ENCODE measurements at places on chromosomes 16 and 17.

GRCh38 chr16:1917665-1918350 is 407 bp downstream of the HS3ST6 start:
- DNase-seq, result no peak

DNA sequence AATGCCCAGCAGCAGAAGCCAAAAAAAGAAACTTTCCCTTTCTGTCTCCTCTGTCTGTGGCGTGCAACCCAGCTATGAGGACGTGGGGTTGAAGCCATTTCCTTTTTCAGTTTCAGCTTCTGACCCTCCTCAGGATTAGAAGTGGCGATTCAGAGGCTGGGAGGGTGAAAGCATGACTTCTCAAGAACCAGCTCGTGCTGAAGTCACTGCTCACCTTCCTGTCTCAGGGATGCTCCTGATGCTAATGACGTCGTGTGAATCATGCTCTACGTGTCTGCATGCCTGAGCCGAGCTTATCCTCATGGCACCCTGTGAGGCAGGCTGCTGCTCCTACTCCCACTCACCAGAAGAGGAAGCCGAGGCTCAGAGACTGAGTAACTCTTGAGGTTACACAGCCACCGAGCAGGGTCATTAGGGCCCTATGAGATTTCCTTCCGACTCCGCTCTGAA is 5.7 kb upstream of the LPO start:
- no peak for DNase-seq

GRCh38 chr16:80985611-80986010 is 21.1 kb downstream of the CMC2 start:
- no peak for DNase-seq

DNA sequence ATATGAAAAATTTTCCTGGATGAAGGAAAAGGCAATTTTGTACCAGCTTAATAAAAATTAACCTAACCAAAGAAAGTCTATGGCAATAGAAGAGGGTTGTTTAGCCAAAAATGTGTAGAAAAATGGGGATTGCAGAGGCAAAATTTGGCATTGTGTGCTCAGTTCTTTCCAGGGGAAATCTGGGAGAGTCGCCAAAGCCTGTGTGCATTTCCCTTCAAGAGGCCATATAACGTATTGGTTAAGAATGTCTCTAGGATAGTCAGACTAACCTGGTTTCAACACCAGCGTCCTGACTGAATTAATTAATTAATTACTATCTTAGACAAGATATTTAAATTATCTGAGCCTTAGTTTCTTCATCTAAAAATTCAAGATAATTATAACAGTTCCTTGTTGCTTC is 44.8 kb upstream of the HLF start:
- no peak for DNase-seq

GRCh38 chr16:30658731-30659506 is 688 bp downstream of the FBRS start:
- DNase-seq, result no peak

- no peak for DNase-seq
Measured at GRCh38 chr17:66953630-66954020, 10.9 kb upstream of the CACNG4 start.

DNA sequence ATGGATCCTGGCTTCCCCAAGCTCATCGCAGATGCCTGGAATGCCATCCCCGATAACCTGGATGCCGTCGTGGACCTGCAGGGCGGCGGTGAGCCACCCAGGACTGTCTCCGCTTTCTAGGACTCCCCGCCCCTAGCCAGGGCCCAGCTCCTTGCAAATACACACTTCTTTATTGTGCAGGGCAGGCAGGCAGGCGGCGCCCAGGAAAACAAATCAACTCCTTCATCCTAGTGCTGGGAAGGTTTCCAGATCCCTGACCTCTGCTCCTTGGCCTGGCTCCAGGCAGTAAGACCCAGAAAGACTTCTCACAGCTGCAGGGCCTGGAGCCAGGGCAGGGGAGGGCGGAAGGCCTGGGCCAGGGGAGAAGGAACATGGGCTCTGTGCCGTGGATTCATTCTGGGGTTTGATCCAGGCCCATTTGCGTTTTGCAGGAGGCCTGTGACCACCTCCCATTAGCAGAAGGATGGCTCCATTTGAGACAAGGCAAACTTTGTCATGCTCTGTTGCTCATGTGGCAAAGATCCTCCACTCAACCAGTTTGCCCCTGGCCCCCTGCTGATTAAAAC is 6.0 kb upstream of the LPCAT2 start:
- DNase-seq, result peak; percentile 78

GRCh38 chr16:64977206-64977920 is 144.5 kb downstream of the CDH11 start:
- DNase-seq, result no peak

- DNase-seq, result no peak
Measured at GRCh38 chr16:31455601-31456314, 3.5 kb upstream of the ARMC5 start.

GRCh38 chr17:42438600-42439567 is 15.8 kb upstream of the CAVIN1 start:
- no peak for DNase-seq

DNA sequence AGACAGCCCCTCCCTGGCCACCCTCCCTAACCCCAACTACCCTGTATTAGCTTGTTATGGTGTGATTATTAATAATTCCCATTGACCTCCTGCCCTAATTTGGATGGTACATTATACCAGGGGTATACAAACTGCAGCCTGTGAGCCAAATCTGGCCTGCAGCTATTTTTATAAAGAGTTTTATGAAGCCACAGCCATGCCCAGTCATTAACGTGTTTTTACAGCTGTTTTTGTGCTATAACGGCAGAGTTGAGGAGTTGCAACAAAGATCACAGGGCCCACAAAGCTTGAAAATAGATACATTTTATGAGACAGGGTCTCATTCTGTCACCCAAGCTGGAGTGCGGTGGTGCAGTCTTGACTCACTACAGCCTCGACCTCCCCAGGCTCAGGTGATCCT is 6.0 kb downstream of the METTL22 start:
- no peak for DNase-seq

DNA sequence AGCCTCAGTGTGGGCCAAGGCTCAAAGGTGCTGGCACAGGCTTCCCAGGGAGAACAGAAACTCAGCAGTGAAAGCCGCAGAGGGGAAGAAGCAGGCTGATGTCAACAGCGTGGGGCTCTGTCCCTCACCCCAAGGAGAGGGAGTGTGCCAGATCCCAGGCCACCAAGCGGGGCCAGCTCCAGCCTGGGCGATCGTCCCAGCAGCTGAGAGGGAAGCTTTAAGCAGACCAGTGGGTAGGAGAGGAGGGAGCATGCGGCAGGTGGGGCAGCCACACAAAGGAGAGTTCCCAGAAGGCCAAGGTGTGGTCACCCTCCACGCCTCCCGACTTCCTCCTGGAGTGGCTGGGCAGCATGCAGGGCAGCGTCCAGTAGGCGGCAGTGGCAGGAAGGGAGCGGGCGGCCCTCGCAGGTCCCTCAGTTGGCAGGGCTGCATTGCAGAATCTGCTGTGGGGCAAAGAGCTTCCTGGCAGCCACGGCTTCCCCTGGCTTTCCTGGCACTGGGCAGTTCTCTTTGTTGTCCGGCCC is 6.0 kb downstream of the SYNGR2 start:
- DNase-seq, result peak; percentile 93

DNA sequence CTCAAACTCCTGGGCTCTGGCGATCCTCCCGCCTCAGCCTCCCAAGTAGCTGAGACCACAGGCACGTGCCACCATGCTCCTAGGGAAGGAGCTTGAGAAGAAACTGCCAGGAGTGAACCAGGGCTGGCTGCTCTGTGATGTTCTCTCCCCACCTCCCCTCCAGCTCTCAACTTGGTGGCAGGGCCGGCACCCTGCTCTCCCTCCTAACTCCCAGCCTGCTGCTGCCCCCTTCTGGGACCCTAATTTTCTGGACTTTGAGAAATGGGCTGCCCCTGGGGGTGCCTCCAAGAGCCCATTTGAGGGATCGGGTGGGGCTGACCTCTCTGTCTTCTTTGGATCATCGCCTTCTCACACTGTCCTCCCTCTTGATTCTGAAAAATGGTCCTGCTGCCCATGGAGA is 14.9 kb upstream of the STAT3 start:
- no peak for DNase-seq

GRCh38 chr16:66590322-66590721 is 11.1 kb downstream of the CMTM2 start:
- no peak for DNase-seq

DNA sequence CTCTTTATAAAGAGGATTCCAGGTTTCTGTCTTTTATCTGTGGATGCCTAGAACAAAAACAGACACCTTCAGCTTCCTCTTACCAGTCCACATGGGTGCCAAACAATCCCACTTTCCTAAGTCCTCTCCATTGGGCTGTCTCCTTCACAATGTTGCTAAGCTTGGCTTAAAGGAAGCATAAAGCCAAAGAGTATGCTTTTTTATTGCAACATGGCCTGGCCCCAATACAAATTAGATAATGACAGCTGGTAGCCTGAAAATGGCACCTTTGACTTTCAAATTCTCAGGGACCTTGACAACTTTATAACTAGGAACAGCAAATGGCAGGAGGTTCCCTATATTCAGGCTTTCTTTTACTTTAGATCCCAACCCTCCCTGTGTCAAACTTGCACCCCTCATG is 55.8 kb downstream of the SLFN5 start:
- no peak for DNase-seq

- DNase-seq, result no peak
Measured at GRCh38 chr17:77085926-77086432, 54.8 kb upstream of the SEC14L1 start.

DNA sequence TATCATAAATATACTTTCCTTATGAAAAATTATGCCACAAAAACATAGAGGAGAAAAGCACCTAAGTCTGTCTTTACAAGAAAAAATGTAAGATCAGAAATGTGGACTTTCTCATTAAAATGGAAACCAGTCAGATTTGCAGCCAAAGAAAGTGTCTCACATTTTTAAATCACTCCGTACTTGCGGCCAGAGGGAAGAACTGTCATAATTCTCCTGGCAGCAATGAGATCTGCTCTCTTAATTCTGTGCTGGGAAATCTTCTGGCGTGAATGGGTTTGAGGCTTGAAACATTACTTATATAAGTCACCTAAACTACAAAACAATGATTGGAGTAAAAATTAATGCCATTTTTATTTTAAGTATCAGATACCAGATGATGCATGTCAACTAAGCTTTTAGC is 10.7 kb downstream of the C16orf95 start:
- DNase-seq, result no peak

- no peak for DNase-seq
Measured at GRCh38 chr17:4537451-4538235, 17.5 kb downstream of the MYBBP1A start.

- no peak for DNase-seq
Measured at GRCh38 chr17:45353043-45353442, 36.2 kb upstream of the MAP3K14 start.

- DNase-seq, result no peak
Measured at GRCh38 chr16:81946206-81946605, 65.1 kb downstream of the SDR42E1 start.

GRCh38 chr17:56521414-56522141 is 71.9 kb upstream of the NOG start:
- no peak for DNase-seq

- no peak for DNase-seq
Measured at GRCh38 chr16:23359092-23359760, 57.1 kb downstream of the SCNN1B start.

GRCh38 chr16:78823027-78823426 is 723.6 kb downstream of the WWOX start:
- DNase-seq, result no peak

DNA sequence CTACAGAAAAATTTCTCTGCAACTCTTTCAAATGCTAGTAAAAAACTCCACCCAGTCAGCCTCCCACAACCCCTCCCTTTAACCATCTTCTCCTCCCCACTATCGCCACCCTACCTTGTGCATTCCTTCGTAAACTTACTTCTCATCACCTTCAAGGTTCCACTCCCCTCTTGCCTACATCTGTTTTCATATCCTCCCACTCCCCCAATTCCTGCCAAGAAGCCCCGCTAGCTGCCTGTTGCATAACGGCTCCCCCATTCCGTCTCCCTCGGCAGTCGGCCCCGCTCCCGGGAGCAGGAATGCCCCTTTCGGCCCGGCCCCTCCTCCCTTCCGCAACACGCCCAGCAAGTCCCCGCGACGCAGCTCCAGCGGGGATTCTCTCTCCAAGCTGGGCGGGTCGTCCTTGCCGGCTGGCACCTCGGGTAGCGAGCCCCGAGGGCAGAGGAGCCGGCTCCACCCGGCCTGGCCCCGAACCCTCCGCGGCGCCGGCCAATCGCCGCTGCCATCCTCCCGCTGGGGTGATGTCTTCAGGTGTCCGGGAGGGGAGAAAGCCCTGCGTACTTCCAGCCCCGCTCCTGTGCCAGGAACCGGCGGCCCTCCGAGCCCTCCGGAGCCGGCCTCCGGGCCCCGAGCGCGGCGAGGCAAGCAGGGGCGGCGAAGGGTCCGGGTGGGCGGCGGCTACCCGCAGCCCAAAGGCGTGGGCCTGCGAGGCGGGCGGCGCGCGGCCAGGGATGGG is 1.5 kb downstream of the PHLPP2 start:
- DNase-seq, result peak; percentile 87

- DNase-seq, result no peak
Measured at GRCh38 chr16:67675579-67675935, 8.9 kb downstream of the C16orf86 start.

GRCh38 chr17:32763855-32764439 is 113.0 kb downstream of the MYO1D start:
- DNase-seq, result no peak

GRCh38 chr17:46944931-46945330 is 22.0 kb downstream of the GOSR2 start:
- DNase-seq, result peak; percentile 84

DNA sequence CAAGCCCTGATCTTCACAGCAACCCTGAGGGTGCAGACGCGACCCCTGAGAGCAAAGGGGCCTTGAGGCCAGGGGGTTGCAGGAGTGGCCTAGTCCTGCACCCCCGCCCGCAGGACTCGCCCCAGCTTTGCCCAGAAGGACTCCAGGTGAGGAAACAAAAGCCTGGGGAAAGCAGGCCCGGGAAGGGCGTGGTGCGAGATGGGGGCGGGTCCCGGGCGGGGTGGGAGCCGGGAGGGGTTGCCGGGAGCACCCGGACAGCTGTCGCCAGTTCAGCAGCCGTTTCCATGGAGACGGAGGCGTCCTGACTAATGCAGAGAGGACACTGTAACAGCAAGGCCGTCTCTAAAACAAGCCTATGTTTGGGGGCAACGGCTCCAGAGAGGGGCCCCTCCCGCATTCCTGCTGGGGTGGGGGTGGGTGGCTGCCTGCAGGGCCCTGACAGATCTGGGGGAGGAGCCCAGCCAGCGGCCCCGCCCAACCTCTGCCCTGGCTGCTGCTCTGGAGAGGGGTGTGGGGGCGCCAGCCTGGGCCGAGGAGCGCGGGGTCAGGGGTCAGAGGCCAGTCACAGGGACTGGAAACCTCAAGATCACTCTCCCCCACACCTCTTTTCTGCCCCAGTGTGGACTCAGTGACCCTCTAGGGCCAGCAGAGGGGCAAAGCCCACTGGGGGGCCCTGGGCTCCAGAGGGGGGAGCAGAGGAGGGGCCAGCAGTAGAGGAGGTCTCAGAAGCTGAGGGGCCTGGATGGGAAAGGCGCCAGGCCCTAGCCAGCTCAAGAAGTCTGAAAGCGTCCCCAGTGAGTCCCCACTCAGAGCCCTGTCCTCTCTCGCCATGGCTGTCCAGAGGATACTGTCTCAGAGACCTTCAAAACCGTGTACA is 3.1 kb upstream of the TPPP3 start:
- peak; percentile 89 for DNase-seq

DNA sequence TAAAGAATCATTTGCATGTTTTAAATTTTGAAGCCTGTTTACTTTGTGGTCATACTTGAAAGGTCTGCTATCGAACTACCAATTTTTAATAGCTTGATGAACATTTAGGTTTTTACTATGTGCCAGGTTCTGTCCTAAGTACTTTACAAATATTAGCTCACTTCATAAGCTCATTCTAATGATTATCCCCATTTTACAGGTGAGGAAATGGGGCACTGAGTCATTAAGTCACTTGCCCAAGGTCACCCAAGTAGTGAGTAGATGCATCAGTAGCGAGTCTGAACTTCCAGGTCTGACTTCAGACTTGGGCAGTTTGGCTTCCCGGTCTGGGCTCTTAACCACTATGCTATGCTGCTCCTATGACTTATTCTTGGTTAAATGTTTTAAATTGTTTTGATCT is 4.0 kb downstream of the NDEL1 start:
- DNase-seq, result no peak
